ENCODE measurements at places on chromosomes 5 and 9.

DNA sequence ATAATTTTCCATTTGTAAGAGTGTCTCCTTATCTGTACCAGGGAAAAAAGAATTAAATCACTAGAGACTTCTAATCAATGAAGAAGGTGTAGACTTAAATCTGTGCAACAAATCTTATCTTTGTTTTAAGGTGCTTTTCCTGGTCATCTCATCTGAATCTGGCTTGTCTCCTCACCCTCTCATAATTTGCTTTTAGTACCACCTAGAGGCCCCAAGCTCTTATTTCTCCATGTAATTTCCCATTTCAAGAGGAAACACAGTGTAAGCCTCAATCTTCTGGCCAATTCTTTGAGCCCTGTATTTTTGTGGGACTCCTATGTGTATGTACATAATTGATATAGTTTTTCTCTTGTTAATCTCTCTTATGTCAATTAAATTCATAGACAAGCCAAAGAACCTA is 1975.3 kb upstream of the CDH6 start:
- DNase-seq: no peak

GRCh38 chr9:22138956-22139660 is 130.0 kb upstream of the CDKN2B start:
- DNase-seq: no peak

- no peak for DNase-seq
These were observed 10.2 kb downstream of the PKD2L2 start for GRCh38 chr5:137899493-137899892.

GRCh38 chr5:126139086-126139485 is 284.1 kb upstream of the GRAMD2B start:
- no peak for DNase-seq

DNA sequence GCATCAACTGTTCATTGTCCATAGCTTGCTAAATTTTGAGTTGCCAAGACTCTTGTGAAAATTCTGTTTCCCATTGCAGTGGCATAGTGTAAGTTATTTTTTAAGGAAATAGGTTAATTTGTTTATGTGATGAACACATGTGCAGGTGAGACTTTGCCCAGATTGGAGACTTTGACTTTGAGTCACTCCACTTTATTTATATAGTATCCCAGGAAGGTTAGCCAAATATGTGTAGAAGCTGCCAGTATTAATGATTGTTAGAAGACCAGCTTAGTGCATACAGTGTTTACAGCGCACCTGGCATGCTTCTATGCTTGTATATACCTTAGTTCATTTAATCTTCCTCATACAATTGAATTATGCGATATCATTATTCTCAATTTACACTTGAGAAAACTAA is 51.0 kb downstream of the MTAP start:
- DNase-seq: no peak

DNA sequence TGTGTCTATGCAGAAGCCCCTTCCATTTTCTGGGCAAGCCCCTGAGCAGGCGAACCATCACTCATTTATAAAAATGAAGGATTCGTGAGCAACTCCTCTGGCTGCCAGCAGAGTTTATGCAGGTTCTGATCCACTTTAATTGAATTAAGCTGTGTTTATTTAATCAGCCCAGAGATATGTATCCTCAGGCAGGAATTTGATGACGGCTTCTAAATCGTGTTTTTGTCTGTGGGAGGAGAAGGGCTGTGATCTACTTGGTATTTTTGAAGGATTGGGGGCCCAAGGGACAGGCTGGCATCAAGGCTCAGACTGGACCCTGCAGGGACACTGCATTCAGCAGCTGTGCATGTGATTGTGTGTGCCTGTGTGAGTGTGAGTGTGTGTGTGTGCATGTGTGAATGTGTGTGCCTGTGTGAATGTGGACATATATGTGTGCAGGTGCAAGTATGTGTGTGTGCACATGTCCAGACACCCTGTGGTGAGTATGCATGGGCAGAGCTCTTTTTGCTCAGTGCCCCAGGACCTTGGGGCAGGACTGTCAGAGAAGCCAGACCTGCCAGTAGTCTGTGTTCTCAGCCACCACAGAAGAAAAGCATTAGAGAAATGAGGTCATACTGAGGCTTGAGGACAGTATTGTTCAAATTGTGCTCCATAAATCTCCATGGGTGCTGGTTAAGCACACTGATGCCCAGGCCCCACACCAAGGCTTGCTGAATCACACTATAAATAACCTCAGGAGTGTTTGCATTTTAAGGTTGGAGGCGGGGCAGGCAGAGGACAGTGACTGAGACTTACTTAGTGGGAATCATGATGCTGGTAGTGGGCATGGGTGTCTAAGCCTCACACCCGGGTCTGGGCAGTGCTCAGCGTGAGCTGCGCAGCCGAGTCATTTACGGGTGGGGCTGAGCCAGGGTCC is 164.0 kb downstream of the CARTPT start:
- DNase-seq: no peak

- DNase-seq: no peak
These were observed 48.9 kb downstream of the PDE6A start for GRCh38 chr5:149895416-149896345.

DNA sequence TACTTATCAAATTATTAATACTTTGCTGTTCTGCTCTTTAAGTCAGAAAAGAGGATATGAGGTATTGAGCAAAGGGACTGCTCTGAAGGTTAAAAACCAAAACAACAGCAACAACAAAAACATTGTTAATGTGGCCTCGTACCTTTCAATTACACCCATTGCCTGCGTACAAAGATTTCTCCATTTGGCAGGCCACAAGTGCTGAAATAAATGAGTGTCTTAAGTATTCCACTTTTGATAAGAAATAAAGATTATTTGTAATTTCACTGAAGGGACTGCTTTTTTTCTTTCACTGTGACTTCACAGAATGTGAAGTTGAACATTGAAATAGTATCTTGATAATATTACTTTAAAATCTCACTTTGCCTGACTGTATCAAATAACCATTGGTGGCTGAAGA is 163.2 kb upstream of the MRPS30 start:
- DNase-seq: no peak

GRCh38 chr9:120736881-120737280 is 22.6 kb upstream of the MEGF9 start:
- no peak for DNase-seq

DNA sequence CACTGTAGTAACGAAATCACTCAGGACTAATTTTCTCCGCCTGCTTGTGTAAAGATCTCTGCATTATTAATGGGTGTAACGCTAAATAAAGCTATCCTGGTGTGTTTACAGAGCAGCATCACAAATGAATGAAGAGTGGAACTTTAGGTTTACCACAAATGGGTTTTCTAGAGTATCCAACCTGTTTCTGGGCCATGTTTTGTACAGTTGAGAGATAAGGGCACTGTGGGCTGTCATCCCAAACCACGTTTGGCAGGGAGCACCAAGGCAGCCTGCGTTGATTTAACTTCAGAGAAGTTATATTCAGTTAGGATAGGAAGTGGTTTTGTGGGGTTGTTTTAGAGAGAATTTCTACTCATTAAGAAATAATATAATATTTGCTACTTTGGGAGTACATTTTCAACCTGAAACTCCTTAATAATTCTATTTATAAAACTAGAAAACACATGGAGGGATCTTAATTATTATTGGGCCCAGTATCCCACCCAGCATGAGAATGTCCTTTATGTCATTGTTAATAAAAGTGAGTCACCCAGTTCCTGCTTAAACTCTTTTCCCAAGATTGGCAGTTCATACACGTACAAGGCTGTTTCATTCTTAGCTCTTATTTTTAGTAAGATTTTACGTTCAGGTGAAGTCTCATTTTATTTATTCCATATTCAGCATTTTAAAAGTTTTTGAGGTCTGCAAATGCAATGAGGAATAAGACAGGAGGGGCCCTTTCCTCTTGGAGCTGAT is 8.0 kb downstream of the KCNN2 start:
- no peak for DNase-seq

GRCh38 chr5:89273289-89273688 is 390.3 kb upstream of the MEF2C start:
- no peak for DNase-seq

- no peak for DNase-seq
These were observed 1.8 kb upstream of the FAT2 start for GRCh38 chr5:151592855-151593408.

- peak; percentile 69 for DNase-seq
These were observed 42.3 kb upstream of the MATR3 start for GRCh38 chr5:139251281-139251687.

DNA sequence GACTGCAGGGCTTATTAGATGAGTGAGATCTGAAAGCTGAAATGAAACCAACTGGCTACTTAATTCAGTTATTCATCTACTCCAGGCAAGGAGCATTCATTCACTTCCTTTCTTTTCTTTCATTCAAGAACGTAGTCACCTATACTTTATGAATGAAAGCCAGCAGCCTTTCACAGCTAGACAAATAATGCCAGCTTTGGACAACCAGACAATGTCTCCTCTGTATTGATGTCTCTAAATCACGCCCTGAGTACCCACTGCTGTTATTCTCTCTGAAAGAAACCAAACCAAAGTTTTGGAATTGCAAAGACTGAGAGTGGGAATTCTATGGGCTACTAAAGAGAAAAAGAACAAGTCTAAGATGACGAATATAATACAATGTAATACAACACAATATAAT is 121.2 kb upstream of the PTPN3 start:
- no peak for DNase-seq

DNA sequence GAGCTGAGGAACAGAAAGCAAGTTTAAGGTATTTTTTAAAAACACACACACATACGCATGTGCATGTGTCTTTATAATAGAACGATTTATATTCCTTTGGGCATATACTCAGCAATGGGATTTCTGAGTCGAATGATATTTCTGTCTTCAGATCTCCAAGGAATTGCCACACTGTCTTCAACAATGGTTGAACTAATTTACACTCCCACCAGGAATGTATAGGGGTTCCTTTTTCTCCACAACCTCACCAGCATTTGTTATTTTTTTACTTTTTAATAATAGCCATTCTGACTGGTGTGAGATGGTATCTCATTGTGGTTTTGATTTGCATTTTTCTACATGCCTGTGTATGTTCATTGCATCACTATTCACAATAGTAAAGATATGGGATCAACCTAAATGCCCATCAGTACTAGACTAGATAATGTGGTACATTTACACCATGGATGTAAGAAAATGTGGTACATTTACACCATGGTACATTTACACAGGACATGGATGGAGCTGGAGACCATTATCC is 60.3 kb upstream of the MAP3K1 start:
- DNase-seq: no peak

DNA sequence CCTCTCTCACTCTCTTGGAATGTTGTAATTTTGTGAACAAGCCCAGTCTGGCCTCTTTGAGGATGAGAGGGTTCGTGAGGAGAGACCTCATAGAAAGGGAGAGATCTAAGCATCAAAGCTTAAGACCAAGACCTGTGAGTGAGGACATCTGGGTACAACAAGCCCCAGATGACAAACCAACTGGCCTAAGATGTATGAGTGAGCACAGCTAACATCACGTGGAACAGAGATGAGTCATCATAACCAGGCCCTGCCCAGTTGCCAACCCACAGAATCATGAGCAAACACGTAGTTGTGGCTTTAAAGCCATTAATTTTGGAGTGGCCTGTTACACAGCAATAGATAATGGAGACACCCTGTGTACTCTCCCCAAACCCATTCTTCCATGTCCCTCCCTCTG is 439.1 kb upstream of the KIF2A start:
- DNase-seq: peak; percentile 4

- no peak for DNase-seq
These were observed 771 bp upstream of the TMEM171 start for GRCh38 chr5:73119451-73120157.

DNA sequence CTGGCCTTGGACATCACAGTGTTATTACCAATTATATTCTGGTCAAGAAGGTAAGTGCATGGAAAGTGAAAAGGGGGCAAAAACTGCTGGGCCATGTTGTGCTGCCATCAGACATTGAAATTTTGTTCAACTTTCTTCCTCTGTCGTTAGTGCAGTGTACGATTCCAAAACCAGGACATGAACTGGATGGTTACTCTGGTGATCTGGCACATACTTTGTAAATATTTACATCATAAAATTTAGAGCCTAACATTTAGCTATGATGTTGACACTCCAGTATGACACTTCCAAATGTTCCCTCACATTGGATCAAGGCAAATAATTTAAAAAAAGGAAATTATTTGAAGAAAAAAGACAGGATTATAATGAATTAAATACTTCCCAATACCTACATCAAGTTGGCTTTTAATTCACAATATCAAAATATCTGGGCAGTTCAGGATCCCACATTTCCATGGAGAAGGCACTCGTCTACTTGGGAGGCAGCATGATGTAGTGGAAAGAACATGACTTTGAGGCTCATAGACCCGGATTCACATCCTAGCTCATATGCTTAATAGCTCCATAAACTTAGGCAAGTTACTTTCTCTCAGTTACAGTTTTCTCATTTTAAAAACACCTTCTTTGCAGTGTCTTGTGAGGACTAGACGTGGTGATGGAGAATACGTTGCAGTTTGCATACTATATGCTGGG is 342.5 kb upstream of the MPDZ start:
- no peak for DNase-seq

GRCh38 chr5:35066260-35066795 is 18.6 kb upstream of the AGXT2 start:
- DNase-seq: no peak

- DNase-seq: no peak
These were observed 35.5 kb upstream of the GRHPR start for GRCh38 chr9:37386988-37387387.

DNA sequence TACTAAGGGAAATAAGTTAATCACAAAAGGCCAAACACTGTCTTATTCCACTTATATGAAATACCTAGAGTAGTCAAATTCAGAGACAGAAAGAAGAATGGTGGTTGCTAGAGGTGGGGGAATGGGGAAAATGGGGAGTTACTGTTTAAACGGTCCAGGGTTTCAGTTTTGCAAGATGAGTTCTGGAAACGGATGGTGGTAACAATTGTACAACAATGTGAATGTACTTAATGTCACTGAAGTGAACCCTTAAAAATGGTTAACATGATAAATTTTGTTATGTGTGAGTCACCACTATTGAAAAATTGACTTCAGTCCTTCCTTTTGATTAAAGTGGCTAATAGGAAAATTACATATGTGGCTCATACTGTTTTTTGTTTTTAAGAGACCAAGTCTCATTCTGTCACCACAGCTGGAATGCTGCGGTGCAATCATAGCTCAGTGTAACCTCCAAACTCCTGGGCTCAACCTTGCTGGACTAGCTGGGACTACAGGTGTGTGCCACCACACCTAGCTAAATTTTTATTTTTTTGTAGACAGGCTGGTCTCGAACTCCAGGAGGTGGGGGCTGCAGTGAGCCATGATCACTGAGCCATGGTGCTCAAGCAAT is 8.7 kb downstream of the UBQLN1 start:
- DNase-seq: no peak

DNA sequence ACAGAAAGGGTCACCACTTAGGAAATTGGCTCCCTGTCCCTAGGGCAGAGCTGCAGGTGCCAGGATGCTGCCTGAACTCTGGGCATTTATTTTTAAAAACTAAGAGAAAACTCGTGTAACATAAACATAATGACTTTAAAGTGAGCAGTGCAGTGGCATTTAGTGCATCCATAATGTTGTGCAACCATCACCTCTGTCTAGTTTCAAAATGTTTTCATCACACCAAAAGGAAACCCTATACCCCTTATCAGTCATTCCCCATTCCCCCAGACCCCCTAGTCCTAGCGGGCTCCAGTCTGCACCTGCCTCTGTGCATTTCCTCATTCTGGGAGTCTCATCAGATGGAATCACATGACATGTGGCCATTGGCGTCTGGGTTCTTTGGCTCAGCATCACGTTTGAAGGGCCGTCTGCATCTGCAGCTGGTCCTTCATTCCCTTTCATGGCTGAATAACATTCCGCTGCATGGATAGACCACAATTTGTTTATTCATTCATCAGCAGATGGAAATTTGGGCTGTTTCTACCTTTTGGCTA is 55.8 kb downstream of the NSG2 start:
- DNase-seq: no peak

- DNase-seq: no peak
These were observed 276.9 kb downstream of the EFNA5 start for GRCh38 chr5:107393851-107394250.
